Astrocyte (in vitro differentiated cells and primary cell): ENCODE measurements at places on chromosomes 6 and 20.

GRCh38 chr20:40493071-40493470 is 196.0 kb downstream of the MAFB start:
- H3K4me3 ChIP-seq: no peak overlapping the region
- H3K27me3 ChIP-seq: no peaks in the 10 kb centered on the region
- DNase-seq: peak; percentile 20
- H3K27ac ChIP-seq: no peak overlapping the region

DNA sequence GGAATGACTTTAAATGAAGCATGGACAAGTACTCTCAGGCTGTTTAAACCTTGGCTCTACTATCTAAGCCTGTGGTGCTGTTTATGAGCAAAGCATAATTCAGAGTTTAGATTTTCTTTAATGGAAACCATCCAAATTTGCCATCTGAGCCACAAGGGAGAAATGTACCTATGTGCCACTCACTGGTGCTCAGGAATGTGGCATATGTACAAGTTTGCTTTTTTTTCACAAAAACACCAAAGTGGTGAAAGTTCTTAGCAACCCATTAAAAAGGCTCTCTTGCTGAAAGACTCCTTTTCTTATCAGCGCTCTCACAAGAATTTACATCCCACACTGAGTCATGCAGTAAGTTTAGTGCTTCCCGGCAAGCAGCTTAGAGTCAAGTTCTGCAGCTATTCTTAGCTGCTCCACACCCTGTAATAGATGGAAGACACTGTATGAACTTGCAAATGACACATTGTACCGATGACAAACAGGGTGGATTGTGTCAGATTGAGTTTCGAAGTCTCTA is 57.3 kb upstream of the MLIP start:
- DNase-seq: peak; percentile 97
- peak overlapping the region; percentile 31 for H3K27ac ChIP-seq

DNA sequence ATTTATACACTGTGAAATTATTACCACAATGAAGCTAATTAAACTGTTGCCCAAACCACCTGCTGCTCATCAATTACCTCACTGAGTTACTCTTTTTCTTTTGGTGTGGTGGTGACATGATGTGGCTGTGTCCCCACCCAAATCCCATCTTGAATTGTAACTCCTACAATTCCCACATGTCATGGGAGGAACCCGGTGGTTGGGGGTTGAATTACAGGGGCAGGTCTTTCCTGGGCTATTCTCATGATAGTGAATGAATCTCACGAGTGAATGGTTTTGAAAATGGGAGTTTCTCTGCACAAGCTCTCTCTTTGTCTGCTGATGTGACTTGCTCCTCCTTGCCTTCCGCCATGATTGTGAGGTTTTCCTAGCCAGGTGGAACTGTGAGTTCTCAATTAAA is 145.0 kb downstream of the LRRC1 start:
- no peaks in the 10 kb centered on the region for H3K4me1 ChIP-seq
- no peak overlapping the region for H3K27ac ChIP-seq
- H3K27me3 ChIP-seq: no peaks in the 10 kb centered on the region
- no peak overlapping the region for H3K4me3 ChIP-seq

GRCh38 chr6:161701056-161701455 is 427.2 kb upstream of the AGPAT4 start:
- no peaks in the 10 kb centered on the region for H3K4me1 ChIP-seq
- no peak overlapping the region for H3K4me3 ChIP-seq
- no peak for DNase-seq
- no peaks in the 10 kb centered on the region for H3K27me3 ChIP-seq

GRCh38 chr6:139131736-139132280 is 3.1 kb upstream of the HECA start:
- DNase-seq: no peak
- H3K27me3 ChIP-seq: no peaks in the 10 kb centered on the region
- no peak overlapping the region for H3K27ac ChIP-seq
- H3K4me3 ChIP-seq: no peak overlapping the region
- no peaks in the 10 kb centered on the region for H3K36me3 ChIP-seq

DNA sequence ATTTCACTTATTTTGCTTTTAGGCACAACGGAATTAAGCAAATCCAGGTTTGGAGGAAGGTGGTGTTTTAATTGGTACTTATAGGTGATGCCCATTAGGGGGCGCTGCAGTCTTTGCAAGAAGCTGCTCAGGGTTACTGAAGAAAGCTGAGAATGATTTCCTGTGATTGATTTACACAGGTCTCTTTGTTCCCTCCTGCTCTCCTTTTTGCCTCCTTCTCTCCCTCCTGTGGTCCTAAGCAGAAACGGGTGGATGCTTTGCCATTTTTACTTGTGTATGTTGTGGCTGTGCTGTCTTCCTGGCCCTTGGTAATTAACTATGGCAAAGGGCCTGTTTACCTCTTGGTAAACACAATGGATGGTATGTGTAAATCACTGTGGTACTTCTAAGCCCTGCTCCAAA is 97.8 kb downstream of the ANKS1A start:
- DNase-seq: peak; percentile 62
- H3K27me3 ChIP-seq: no peaks in the 10 kb centered on the region
- no peak overlapping the region for H3K4me3 ChIP-seq
- peaks cover 7% of the 10 kb centered on the region for H3K4me1 ChIP-seq
- H3K27ac ChIP-seq: no peak overlapping the region
- peaks cover 4% of the 10 kb centered on the region for H3K36me3 ChIP-seq

DNA sequence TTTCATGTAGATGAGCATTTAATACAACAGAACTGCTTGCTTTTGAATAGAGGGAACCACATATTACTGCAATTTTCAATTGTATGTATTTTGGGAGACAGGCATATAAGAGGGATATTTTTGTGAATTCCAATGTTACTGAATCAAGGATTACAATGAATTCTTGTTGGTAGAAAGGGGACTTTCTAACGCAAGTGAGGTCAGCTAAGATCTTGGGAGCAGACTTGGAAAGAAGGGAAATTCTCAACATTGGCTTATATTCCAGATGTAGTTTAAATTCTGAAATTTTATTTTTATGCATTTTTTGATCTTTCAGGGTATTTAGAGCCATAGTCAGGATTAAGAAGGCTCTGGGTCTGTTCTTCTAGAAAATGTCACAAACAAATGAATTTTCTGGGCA is 43.3 kb upstream of the CTAGE9 start:
- H3K36me3 ChIP-seq: no peaks in the 10 kb centered on the region
- peaks cover 21% of the 10 kb centered on the region for H3K4me1 ChIP-seq
- no peaks in the 10 kb centered on the region for H3K27me3 ChIP-seq
- peak; percentile 74 for DNase-seq
- H3K27ac ChIP-seq: peak overlapping the region; percentile 77
- H3K4me3 ChIP-seq: peak overlapping the region; percentile 13

- H3K36me3 ChIP-seq: no peaks in the 10 kb centered on the region
- no peak overlapping the region for H3K27ac ChIP-seq
- H3K4me1 ChIP-seq: peaks cover 6% of the 10 kb centered on the region
- no peak overlapping the region for H3K4me3 ChIP-seq
- H3K27me3 ChIP-seq: no peaks in the 10 kb centered on the region
- DNase-seq: no peak
Measured at GRCh38 chr20:8425016-8425415, 292.9 kb downstream of the PLCB1 start.

- H3K27me3 ChIP-seq: peaks cover 58% of the 10 kb centered on the region
- H3K27ac ChIP-seq: no peak overlapping the region
- DNase-seq: no peak
- no peaks in the 10 kb centered on the region for H3K36me3 ChIP-seq
- no peak overlapping the region for H3K4me3 ChIP-seq
Measured at GRCh38 chr20:64044484-64045247, 4.8 kb downstream of the SOX18 start.
